ENCODE measurements at places on chromosomes 6 and 20.

GRCh38 chr6:35023091-35024000 lies 117.8 kb downstream of the TCP11 start:
- no peak for DNase-seq

DNA sequence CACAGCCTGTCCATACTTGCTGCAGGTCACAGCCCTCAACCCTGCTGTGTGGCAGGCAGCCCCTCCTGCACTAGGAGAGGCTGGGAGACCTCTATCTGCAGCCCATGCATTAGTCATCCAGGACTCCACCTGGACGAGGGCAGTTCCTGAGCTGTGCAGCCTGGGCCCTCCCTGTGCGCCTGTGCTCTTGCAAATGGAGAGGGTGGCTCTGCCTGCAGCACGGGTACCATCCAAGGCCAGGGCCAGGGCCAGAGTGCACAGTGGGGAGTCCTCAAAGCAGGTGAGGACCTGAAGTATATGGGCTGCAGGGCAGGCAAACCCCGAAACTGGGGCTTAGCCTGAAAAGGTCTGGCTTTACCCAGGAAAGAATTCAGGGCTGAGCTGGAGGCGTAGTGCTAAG lies 89.8 kb upstream of the PHACTR3 start:
- DNase-seq = no peak

DNA sequence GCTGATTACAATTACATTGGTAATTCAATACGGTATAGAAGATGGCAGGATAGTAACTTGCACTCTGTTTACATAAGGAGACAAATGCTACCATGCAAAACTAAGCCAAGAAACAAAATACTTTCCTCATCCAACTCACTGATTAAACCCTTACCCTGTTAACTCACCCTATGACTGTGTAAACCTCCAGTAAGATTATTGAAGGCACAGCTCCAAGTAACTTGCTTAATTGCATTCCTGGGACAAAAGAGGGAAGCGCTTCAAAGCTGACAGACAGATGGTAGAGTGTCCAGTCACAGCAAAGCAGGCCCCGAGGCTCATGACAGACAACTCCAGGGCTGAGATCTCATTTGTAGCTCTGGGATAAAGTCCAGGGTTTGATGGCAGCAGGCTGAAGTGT lies 6.9 kb upstream of the KIF16B start:
- DNase-seq = peak; percentile 92

- peak; percentile 22 for DNase-seq
Measured at GRCh38 chr20:10432079-10432478, 1.9 kb downstream of the MKKS start.

GRCh38 chr6:149044528-149044927 lies 273.0 kb upstream of the TAB2 start:
- peak; percentile 90 for DNase-seq

GRCh38 chr6:169263836-169264608 lies 10.4 kb upstream of the THBS2 start:
- peak; percentile 82 for DNase-seq

DNA sequence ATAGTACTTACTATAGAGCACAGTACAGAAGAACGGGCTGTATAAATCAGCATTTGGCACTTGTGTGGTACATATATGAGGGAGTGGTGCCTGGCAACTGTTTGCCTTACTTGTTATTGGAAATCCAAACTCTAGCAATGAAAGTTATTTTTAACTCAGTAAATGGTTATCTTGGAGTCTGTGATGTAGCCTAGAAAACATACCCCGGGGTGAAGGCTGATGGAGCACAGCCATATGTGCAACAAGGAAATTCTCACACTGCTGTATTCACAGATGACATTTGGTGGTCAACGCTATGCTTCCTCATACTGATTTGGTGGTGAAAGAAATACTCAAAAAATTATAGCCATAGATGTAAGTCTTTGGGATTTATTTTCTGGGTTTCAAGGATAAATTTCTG lies 807.5 kb upstream of the FLRT3 start:
- DNase-seq = no peak

- peak; percentile 55 for DNase-seq
Measured at GRCh38 chr6:166615059-166615770, 11.8 kb downstream of the RPS6KA2 start.
